ENCODE measurements at places on chromosomes 7 and 10. TPM values are rescaled to one million over a fixed set of nuclear protein-coding genes. Genes with fewer than 3 reads are reported as not detected.

The RHBDD2 gene
- 48.3 TPM for total RNA-seq

The CFTR gene
- total RNA-seq = not detected

The SP8 gene
- total RNA-seq = not detected

The CASTOR2 gene
- total RNA-seq = 26.4 TPM

The KLLN gene
- total RNA-seq = 0.97 TPM

The WNT8B gene
- not detected for total RNA-seq

The ABCA13 gene
- not detected for total RNA-seq

The BRI3 gene
- 46.2 TPM for total RNA-seq

The EGFR gene
- total RNA-seq = 49.9 TPM

The TEX36 gene
- not detected for total RNA-seq

All from cardiac atrium fibroblast (primary cell).